Esophagus squamous epithelium (tissue), 5 donors: ENCODE measurements at places on chromosomes 3 and 15. TPM values are rescaled to one million over a fixed set of nuclear protein-coding genes. Genes with fewer than 3 reads are reported as not detected.

GRCh38 chr3:190810957-190811356 is 51.5 kb downstream of the GMNC start:
- no peak for DNase-seq

DNA sequence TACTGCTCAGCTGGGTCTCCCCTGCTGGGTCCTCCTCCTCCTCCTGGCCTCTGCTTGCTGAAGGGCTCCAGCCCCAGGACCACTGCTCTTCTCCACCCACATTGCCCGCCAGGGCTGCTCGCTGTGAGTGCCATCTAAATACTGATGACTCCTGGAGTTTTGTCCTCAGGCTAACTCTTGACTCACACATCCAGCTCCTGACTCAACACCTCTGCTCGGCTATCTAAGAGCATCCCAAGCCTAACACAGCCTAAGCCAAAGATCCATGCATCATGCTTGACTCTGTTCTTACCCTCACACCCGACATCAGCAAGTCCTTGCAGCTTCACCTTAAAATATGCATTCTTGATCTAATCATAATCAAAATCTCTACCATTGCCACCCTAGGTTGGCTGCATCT is 260.2 kb downstream of the KLF13 start:
- no peak for DNase-seq

DNA sequence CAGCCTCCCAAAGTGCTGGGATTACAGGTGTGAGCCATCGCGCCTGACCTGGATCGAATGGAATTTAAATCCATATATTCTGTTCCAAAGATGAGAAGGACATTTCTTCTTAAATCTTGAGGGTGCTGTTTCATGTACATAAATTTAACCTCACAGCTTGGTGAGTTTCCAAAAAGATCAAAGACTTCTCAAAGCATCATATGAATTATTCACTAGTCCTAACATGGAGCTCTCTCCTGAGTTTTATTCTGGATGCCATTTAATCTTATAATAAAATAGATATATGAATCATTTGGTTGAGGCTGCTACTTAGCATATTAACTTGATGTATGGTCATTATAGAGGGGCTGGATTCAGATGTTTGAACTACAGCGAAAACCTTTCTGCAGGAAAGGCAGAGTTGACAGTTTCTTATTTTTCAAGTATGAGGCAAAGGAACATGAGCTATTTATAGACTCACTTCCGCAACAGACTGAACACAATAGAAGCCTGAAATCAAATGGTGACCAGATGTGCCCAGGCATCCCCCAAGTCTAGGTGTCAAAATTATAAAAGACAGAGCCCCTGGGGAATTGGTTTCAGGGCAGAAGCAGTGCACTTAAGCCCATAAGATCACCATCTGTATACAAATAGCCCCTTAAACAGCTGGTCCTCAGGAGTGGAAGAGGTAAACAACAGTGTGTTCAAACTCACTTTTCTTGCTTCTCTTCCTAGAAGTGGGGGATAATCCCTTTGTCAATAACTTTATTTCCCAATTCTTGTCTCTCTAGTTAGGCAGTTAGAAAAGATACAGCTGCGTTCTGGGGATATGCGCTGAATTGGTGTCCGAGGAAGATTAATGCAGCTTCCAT is 29.7 kb downstream of the STARD9 start:
- no peak for DNase-seq

GRCh38 chr15:77503240-77503639 is 82.6 kb downstream of the HMG20A start:
- no peak for DNase-seq

DNA sequence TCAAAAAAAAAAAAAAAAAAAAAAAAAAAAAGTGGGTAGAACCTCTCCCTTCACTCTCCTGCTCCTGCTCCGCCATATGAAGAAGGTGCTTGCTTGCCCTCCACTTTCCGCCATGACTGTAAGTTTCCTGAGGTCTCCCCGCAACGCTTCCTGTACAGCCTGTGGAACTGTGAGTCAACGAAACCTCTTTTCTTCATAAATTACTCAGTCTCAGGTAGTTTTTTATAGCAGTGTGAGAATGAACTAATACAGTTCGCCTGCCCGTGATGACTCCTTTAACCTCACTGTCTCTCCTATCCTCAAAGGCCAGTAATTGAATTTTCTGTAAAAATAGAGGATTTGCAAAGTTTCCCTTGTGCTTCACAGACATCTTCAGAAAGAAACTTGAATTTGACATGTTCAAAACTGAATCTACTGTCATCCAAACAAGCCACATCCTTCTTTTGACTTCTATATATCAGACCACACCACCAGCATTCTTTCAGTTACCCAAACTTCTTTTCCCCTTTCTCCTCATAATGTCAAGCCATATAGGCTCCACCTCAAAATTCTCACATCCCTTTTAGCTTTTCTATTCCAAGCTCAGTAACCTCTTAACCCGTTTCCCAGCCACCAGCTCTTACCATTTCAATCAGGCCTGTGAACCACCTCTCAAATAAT is 44.3 kb downstream of the P2RY1 start:
- no peak for DNase-seq

GRCh38 chr15:33654860-33655259 is 313.4 kb upstream of the CHRM5 start:
- DNase-seq: no peak

- no peak for DNase-seq
Observed at GRCh38 chr3:184169896-184170875, 4.5 kb upstream of the AP2M1 start.

DNA sequence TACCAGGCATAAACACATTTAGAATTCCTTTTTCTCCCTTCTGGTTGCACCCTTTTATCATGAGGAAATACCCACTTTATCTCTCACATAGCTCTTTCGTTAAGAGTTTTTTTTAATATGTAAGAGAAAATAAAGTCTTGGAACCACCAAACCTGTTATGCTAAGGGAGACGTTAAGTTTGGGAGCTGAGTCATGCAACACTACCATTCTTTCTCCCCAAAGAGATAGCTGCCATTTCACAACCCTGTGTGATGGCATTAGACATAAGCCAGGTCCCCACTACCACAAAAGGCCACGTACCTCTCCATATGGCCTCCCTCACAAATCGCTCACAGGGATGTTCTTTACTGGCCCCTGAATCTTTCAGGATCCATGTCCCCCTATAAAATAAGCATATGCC is 7.6 kb upstream of the NIPA1 start:
- no peak for DNase-seq

DNA sequence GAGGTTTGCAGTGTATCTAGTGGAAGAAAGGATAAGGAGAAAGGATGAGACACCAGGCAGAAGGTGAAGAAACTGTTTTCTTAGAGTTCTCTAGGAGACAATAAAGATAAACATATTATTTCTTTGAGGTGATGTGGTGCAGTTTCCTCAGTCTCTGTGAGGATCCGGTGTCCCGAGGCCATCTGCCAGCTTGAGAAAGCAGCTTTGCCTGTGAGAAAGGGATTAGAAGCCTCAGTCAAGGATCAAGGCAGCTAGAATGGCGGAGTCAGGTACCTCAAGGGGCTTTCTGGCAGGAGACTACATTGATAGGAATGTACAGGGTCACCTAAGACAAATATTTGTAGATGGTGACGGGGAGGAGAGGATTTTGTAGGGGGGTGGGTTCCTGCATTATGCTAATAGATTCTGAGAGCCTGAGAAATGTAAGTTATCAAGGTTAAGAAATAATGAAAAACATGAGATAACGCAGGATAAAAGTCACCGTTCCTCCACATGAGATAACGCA is 103.9 kb upstream of the MB21D2 start:
- no peak for DNase-seq

- DNase-seq: no peak
Observed at GRCh38 chr3:194536871-194537637, 50.3 kb upstream of the ATP13A3 start.

DNA sequence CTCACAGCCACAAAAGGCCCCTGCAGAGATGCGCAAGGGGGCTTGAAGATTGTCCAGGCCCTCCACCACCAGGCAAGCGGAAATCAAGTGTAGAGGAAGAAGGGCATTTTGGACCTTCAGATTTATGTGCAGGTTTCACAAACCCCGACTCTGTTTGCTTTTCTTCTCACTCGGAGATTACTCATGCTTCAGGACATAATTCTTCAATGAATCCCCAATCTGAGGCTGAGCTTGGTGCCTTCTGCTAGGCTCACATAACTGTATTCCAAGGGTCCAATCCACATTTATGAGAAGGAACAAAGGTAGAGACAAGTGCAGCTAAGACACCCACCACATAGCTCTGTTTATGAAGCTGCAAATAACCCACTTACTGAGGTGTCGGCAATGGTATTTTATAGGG is 50.6 kb upstream of the NMNAT3 start:
- DNase-seq: no peak

GRCh38 chr15:24318981-24319380 is 356.6 kb upstream of the NPAP1 start:
- no peak for DNase-seq

DNA sequence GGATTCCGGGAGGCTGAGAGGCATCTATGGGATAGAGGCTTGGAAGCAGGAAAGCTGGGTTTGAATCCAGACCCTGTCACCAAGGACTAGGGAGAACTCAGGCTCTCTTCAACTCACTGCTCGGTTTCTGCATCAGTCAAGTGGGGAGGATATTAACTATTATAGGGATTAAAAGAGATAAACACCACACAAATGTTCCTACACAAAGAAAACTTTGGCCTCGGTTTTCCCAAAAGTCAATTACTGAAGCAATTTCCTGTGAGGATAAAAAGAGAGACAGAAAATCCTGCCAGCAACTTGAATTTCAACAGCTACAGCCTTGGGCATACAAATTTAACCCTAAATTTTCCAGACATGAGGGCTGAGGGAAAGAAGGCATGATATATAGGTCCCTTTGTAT is 36.0 kb downstream of the ITGB5 start:
- DNase-seq: no peak

DNA sequence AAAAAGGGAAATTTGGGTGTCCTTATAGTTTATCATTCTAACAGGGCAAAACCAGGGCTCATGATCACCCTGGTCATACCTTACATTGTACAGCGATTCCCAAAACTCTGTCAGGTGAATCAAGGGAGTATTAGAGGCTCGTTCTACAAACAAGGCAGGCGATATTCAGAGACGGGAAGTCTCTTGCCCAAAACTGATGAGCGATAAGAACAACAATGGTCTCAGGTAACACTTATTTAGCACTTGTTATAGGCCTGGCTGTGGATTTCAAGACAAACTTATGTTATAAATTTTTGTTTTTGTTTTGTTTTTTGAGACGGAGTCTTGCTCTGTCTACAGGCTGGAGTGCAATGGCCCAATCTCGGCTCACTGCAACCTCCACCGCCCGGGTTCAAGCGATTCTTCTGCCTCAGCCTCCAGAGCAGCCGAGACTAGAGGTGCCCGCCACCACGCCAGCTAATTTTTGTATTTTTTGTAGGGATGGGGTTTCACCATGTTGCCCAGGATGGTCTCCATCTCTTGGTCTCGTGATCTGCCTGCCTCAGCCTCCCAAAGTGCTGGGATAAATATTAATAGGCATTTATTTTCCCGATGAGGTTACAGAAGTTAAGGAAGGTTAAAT is 12.8 kb downstream of the BCL2L10 start:
- DNase-seq: no peak

DNA sequence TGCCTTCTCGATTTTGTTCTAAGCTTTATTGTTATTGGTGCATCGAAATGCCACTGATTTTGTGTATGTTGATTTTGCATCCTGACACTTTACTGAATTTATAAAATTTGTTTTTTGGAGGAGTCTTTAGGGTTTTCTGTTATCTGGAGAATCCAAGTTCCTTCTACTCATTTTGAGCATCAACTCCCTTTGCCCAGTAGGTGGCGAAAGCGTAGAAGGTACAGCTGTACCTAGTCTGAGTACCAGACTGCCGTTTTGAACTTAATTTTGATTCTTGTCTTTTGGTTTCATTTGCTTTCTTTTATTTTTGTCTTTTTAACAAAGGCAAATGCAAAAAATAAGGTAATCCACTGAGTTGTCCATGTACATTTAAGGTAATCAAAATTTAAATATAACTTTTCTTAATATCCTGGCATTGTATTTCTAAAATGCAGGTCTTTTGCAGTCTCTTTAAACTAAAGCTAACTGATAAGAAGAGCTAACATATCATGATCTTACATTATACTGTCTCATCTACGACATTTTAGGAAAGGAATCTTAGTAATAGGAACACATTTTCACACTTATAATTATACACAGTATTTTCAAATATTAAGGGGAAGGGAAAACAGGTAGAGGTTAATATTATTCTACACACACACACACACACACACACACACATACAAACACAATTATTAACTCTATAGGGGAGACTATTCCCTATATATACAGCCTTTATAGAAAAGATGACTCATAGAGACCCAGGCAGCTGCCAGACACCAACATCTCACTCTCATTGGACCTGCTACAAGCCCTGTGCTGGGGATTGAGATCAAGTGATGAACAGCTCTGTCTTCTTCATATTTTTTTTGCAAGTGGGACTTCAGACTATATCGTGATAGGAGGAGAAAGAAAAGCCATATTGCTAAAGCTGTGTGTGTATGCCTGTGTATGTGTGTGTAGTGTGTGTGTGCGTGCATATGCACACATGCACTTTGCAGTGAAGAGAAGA is 71.8 kb downstream of the SYNPR start:
- DNase-seq: no peak

LRTM1 gene
- total RNA-seq: not detected

EXOSC7 gene
- 52.3 TPM for total RNA-seq

ROBO2 gene
- total RNA-seq: 6.3 TPM

MYZAP gene
- total RNA-seq: 29.8 TPM

CACNA1D gene
- 0.56 TPM for total RNA-seq
